ENCODE measurements at places on chromosomes 16 and 17. TPM values are rescaled to one million over a fixed set of nuclear protein-coding genes. Genes with fewer than 3 reads are reported as not detected.

GRCh38 chr17:80474961-80475909 lies 1.2 kb downstream of the NPTX1 start:
- H3K4me3 ChIP-seq: peak overlapping the region; percentile 27
- peaks cover 6% of the 10 kb centered on the region for H3K4me1 ChIP-seq
- peaks cover 71% of the 10 kb centered on the region for H3K27me3 ChIP-seq

- DNase-seq: no peak
- no peak overlapping the region for H3K4me3 ChIP-seq
- H3K36me3 ChIP-seq: no peaks in the 10 kb centered on the region
- peaks cover 15% of the 10 kb centered on the region for H3K4me1 ChIP-seq
Measured at GRCh38 chr17:66535611-66536010, 233.2 kb downstream of the PRKCA start.

The SDR42E2 gene
- not detected for total RNA-seq

The CALB2 gene
- total RNA-seq: 2.2 TPM

The AFMID gene
- total RNA-seq: 26.5 TPM

GRCh38 chr16:15976929-15977637 lies 27.7 kb downstream of the ABCC1 start:
- no peak overlapping the region for H3K27ac ChIP-seq
- H3K36me3 ChIP-seq: peaks cover 42% of the 10 kb centered on the region
- DNase-seq: no peak
- H3K27me3 ChIP-seq: no peaks in the 10 kb centered on the region
- H3K4me3 ChIP-seq: no peak overlapping the region

All from progenitor cell of endocrine pancreas (in vitro differentiated cells).